Hepatic stellate cell (primary cell): ENCODE measurements at places on chromosomes 6 and 20.

DNA sequence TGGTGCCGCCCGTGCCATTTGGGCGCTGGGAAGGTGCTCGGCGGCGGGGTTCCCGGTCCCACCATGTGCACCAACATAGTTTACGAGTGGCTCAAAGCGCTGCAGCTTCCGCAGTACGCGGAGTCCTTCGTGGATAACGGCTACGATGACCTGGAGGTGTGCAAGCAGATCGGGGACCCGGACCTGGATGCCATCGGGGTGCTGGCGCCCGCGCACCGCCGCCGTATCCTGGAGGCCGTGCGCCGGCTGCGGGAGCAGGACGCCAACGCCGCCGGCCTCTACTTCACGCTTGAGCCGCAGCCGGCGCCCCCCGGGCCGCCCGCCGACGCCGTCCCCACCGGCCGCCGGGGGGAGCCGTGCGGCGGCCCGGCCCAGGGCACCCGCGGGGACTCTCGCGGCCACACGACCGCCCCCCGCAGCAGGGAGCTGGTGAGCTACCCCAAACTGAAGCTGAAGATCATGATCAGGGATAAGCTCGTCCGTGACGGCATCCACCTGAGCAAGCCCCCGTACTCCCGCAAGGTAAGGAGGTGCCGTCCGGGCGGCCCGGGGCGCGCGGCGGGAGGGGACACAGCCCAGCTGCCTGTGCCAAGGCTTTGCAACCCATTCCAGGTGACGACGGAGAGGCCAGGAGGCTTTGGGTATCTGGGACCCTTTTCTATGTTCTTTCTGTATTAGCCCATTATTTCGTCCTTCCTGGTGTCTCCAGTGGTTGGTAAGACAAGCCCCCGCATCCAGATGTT, 547 bp downstream of the SAMD5 start:
- DNase-seq = peak; percentile 12

GRCh38 chr20:19727251-19727847, 30.7 kb upstream of the RIN2 start:
- no peak for DNase-seq

DNA sequence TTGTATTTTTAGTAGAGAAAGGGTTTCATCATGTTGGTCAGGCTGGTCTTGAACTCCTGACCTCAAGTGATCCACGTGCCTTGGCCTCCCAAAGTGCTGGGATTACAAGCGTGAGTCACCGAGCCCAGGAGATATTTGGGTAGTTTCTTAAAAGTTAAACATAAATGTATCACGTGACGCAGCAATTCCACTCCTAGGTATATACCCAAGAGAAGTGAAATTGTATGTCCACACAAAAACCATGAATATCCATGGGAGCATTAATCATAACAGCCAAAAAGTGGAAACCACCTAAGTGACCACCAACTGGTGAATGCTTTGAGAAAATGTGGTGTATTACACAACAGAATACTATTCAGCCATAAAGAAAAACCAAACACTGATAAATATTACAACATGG, 164.8 kb downstream of the MRPL14 start:
- DNase-seq = no peak

DNA sequence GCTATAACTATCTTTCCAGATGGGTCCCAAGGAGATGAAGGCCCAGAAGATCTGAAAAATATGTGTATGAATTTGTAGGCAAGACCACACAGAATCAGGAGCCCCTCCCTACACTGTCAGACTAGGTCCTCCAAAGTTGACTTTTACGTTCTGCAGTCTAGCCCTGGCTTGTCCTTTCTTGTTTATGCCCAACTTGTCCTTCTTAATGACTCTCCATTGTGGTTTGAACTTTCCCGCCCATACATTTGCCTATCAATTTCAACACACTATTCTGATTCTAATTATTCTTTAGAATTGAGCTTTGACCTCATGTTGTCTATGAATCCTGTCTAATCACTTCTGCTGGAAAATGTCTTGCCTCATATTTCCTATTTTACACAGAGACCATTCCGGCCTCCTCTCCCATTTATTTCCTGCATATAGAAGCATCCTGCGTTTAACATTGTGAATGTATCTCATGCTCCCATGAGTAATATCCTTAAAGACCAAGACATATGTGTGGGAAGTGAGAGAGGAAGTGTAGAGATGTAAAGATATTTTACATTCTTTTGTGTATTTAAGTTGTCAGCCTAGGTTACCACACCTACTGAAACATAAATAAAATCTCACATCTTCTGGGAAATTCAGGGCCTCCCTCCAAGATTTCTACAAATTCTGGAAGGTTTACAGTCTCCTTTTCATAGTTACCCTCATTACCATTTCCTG, 348.3 kb downstream of the BCKDHB start:
- no peak for DNase-seq

- no peak for DNase-seq
These were observed 12.0 kb downstream of the RTN4IP1 start for GRCh38 chr6:106617302-106617701.

DNA sequence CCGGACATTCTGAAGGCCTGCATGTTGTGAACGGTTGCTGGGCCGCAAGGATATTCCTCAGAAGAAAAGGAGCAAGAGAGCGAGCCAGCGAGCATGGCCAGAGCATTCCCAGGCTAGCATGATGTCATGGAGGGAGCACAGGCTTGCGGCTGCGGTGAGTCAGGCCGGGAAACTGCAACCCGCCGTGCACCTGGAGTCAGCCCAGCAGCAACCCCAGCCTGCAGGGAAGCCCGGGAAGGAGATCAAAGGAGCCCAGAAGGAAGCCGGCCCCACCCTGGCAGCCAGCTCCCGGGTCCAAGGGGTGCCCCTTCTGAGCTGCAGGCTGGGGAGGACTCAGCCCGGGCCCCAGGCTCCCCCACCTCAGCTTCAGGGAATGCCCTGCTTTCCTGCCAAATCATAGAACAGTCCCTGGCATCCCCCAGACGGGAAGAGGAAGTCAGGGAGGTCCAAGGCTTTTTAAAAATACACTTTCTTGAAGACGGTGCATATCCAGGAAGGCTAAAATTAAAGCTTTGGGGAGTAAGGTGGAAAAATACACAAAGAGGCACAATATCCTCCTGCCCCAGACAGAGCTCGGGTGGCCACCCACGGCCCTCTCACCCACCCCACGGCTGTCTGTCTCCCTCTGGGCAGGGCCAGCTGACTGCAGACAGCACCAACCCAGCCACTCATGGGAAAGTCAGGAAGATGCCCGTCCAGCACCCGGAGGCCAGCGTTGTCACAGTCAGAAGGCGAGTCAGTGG, 53.7 kb downstream of the BMP7 start:
- peak; percentile 38 for DNase-seq

DNA sequence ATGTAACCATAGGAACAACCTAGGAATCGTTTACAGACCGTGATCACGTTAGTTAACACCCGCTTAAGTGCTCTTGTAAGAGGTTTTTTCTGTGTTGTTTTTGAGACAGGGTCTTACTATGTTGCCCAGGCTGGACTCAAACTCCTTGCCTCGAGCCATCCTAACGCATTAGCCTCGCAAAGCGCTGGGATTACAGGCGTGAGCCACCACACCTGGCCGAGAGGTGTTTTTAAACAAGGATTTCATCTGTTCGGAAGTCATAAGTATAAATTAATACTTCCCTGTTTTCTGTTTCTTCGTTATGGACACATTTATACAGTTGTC, 727 bp downstream of the MRS2 start:
- no peak for DNase-seq

GRCh38 chr6:24909241-24910216, 26.2 kb downstream of the RIPOR2 start:
- no peak for DNase-seq

GRCh38 chr6:168181316-168181715, 102.3 kb upstream of the FRMD1 start:
- no peak for DNase-seq

- DNase-seq = no peak
These were observed 91.7 kb upstream of the SLC22A16 start for GRCh38 chr6:110567957-110568696.

GRCh38 chr6:147274776-147275175, 70.6 kb downstream of the STXBP5 start:
- DNase-seq = no peak

DNA sequence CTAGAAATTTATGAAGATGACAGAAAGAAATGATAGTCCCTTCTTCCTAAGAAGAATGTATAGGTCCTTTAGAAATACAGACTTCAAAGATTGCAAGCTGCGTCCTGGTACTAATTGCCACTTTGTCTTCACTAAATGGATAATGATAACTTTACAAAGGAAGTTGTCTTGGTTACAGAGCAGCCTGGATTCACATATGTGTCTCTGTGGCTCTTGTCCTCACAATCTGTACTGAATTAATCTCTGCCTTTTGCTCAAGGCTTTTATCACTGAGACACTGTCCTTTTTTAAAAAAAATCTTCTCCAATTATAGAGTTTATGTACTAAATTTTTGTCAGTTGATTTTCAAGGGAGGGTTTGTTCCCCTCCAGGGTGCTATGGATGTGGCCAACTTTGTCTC, 17.5 kb upstream of the MRAP2 start:
- DNase-seq = no peak

DNA sequence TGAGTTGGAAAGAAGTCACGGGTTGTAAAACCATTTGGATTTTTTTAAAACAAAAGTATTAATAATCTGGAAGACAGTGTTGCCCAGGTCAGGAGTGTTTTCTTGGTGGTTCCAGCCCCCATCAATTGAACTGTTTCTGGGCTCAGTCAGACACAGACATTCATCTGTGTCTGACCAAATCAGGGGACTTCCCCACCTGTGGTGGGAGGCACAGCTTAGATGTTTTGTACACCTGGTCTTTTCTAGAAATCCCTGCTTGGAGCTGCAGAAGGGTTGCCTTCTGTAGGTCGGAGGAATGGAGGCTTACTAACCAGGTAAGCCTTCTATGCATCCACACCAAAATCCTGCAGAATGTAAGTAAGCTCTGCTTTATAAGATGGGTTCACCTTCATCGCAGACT, 63.6 kb downstream of the CDS2 start:
- no peak for DNase-seq

DNA sequence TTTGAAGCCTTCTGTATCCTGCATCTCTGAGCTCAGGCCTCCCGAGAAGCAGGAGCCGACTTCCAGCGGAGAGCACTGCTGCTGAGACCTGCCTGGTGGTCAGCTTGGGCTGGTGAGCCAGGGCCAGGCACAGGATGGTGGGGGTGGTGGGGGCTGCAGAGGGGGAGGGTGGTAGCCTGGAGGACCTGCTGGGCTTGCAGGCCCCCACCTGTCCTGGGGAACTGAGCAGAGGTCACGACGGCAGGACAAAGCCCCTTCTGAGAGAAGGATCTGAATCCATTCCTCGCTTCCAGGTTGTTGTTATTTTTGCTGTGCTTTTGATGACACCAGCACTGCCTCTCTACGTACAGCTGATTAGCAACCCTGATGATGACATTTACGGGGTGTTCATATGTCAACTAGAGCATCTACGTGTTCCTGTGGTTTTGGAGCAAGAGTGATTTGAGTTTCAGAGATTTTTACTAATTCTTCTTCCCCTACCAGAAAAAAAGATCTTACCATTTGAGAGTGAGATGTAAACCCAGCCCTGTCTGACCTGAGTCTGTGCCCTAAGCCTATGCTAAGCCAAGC, 35.7 kb upstream of the CD93 start:
- no peak for DNase-seq

GRCh38 chr6:133752129-133752528, 136.8 kb upstream of the TCF21 start:
- DNase-seq = no peak

DNA sequence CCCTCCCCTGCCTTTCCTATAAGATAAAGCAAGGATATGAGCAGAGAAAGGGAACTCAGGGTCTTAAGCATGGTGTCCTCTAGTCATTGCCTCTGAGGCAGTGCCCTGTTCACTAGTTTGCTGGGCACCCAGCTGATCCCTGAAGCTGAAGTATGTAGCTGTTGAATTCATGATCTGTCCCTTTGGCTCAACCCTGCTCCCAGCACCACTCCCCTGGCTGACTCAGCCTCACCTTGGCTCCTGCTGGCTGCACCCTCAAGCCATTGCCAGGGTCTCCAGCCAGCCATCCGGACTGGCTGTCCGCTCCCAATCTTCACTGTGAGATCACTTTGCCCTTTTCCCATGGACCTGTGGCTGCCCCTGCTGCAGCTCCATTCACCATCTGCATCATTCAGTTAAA, 25.9 kb upstream of the UST start:
- DNase-seq = no peak

- no peak for DNase-seq
These were observed 238.3 kb downstream of the EPM2A start for GRCh38 chr6:145497006-145497405.

GRCh38 chr6:13866301-13866700, 51.9 kb upstream of the MCUR1 start:
- no peak for DNase-seq

DNA sequence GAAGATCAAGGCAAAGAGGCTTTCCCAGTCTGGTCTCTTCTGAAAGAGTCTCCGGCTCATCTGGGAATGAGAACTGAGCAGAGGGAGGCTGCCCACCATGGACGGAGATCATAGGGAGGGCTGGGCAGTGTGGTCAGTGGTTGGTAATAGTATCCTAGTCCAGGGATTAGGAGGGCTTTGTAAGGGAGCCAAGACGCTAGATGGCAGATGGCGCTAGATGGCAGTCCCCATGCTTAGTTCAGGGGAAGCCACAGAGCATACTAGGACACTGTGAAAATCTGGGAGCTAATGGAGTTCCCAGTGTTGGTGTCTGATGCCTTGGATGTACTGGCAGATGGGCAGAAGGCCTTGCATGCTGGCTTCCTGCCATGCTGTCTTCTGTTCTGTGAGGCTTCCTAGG, 21.7 kb upstream of the DAAM2 start:
- no peak for DNase-seq

DNA sequence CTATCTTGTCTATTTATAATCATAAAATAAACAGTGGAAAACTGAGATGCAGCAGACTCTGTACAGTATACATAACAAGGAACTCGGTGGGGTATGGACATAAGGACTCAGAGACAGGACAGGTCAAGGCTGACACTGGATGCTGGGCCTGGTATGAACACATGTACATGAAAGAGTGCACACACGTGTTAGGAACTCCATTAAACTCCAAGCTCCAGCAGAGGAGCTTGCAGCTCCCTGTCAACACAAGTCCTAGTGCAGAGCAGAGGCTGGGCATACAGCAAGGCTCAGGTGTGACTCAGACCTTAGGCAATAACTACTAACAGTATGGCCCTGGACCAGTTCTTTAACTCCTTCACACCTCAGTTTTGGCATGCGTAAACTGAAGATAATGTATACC, 17.1 kb downstream of the NAPB start:
- DNase-seq = peak; percentile 7
